ENCODE measurements at places on chromosomes 2 and 18.

GRCh38 chr2:236745420-236746210, 176.0 kb downstream of the ACKR3 start:
- DNase-seq: no peak

DNA sequence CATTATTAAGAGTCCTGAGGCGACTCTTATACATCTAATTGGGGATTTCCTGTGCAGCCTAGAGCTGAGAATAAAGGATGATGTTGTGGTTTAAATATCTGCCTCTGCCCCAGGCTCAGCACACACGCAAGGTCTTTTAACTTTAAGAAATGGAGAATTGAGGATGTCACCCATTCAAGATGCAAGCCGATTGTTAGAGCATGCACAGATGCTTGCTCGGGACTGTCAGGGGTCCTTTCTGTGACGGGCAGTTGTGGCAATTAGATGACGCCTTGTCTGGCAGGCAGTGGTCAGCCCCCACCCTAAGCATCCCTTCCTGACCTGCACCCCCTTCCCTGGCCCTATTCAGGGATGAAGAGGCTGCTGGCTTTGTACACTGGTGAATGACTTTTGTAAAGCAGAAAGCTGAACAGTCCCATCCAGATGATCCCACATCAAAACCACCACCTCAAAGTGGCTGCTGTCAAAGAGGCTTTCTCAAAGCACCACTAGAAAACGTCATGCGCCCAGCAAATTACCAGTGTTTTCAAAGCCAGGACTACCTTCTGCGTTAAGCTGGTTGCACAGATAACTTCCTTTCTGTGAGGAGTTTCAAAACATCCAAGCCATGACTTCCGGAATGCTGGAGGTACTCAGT, 23.7 kb downstream of the FAM178B start:
- DNase-seq: peak; percentile 53

- no peak for DNase-seq
These were observed 75.1 kb downstream of the CTAGE1 start for GRCh38 chr18:22342625-22343024.

GRCh38 chr2:98463081-98463481, 18.4 kb downstream of the INPP4A start:
- DNase-seq: no peak

- no peak for DNase-seq
These were observed 627.1 kb upstream of the SLC8A1 start for GRCh38 chr2:41079011-41079410.

DNA sequence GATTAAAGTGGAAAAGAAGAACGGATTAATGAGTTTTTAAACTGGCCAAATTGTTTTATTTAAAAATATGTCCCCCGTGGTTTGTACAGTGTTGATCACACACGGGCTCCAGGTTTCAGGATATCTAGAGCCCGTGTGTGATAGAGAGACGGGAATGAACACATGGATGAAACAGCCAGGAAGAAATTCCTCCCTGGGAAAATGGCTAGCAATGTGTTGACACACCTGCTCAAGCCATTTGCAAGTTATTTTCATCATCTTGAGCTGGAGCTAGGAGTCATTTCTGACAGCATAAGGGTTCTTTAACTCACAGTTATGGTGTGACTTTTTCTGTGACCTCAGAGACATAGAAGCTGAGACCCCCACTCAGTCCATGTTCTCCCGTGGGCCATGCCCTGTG, 81.6 kb downstream of the LRRFIP1 start:
- DNase-seq: no peak

- no peak for DNase-seq
These were observed 85.6 kb downstream of the CD8B2 start for GRCh38 chr2:106572541-106573450.

DNA sequence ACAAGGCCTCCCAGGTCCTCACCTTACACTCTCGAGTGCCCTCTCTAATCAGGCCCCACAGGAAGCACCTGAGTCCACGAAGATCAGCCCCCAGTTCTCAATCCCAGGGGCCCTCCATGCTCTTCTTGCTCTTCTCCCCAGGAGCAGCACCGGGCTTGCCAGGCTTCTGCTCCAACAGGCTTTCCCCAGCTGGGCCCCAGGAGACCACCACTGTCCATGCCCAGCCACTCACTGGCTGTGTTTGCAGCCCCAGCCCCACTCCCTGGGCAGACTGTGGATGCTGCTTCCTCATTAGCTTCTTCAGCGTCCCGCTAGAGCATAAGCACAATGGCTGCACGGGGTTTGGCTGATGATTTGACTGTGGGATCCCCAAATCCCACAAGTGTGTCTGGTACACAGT, 781.9 kb downstream of the GALR1 start:
- no peak for DNase-seq

GRCh38 chr2:137190411-137191195, 425.3 kb downstream of the THSD7B start:
- DNase-seq: no peak

GRCh38 chr2:151071382-151071781, 190.3 kb downstream of the RBM43 start:
- no peak for DNase-seq

GRCh38 chr2:239394346-239394945, 6.4 kb downstream of the HDAC4 start:
- no peak for DNase-seq

DNA sequence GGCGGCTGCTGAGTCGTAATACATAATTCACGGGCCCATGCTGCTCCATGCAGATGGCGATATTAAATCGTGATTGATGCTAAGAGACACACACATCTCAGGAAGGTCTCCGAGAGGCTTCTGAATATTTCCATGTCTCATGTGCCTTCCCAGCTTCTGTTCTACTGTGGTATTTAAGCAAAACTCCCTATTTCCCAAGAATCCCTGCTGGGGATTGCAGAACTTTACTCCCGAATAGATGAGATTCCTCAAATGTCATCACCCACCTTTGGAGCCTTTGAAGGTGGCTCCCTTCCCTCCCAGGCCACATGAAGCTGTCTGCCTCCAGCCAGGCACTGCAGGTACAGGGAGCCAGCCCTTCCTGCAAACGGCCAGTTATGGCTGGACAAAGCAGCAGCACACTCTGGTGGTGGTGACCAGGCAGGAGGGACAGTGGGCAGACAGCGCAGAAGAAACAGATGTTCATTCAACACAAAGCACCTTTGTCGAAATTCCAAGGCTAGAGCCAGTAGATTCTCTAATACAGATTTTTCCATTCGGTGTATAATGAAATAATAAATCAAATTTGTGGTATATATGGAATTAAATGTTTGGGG, 14.1 kb downstream of the NRP2 start:
- no peak for DNase-seq

- no peak for DNase-seq
These were observed 349.6 kb downstream of the ARL6IP6 start for GRCh38 chr2:153068052-153068451.

DNA sequence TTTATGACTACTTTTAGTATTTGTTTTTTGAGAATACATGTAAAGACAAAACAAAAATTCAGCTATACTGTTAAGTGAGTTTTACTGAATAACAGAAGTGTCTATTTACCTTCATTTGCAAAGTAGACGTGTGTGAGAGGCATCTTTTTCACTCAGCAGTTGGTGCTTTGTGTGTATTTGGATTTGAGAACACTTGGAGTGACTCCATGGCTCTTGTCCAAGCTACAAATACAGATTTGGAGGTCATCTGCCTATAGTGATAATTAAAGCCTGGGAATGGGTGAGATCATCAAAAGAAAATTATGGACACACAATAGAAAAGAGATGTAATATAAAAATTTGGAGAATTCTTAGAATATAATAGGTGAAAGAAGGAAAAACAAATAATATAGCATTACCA, 6.2 kb downstream of the NAB1 start:
- DNase-seq: no peak

DNA sequence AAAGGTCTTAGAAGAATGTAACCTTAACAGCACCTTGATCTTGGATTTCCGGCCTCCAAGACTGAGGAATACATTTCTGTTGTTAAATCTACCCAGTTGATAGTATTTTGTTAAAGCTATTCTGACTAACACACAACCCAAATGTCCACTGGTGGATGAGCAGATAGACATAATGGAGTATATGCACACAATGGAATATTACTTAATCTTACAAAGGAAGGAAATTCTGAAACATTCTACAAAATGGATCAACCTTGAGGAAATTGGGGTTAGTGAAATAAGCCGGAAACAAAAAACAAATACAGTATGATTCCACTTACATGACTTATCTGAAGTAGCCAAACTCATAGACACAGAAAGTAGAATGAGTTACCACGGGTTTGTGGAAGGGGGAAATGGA, 168.7 kb downstream of the ZNF804A start:
- peak; percentile 28 for DNase-seq

DNA sequence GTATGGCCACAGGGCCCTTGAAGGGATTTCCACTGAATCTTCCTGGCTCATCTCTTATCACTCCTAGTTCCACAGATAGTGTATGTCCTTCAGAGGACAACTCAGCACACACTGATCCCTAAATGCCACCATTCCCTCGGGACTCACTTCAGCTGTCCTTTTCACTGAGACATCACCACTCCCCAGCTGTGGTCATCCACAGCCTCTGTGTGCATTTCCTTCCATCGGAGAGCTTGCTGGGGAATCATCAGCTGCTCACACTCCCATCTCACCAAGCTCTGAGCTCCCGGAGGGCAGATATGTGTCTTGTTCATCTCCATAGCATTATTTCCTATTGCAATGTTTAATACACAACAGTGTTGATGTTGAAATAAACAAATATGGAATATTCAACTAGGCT, 759.5 kb downstream of the RNF144A start:
- no peak for DNase-seq

- DNase-seq: no peak
These were observed 20.5 kb downstream of the GPR35 start for GRCh38 chr2:240645801-240646175.

DNA sequence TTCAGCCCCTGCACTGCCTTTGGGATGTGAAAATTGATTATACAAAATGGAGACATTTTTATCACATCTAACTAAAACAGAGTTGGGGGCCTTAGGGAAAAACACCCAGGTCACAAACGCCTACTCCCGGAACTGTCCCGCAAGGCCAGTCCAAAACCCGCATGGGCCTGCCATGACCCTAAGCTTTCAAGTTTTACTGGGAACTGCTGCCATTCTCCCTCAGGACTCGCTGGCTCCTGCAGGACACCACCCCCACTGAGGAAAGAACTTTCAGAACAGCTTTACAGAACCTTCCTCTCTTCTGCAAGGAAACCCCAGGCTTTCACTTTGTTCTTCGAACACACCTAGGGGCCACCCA, 320.4 kb upstream of the HS6ST1 start:
- no peak for DNase-seq

DNA sequence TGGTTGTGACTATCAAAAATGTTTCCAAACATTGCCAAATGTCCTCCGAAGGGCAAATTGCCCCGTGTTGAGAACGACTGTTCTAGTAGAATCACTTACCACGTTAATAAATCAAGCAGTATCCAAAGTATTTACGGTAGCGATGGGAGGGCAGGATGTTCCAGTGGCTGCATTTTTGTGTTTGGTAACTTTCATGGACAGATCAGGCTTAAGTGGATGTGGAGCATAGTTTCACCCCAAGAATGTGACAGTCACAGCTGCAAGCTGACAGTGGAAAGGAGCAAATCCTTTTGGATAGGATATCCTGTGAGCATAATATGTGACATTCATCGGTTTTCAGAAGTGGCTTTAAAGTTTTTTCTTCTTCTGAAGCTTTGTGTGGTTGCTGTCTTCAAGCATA, 46.3 kb upstream of the DARS1 start:
- no peak for DNase-seq

DNA sequence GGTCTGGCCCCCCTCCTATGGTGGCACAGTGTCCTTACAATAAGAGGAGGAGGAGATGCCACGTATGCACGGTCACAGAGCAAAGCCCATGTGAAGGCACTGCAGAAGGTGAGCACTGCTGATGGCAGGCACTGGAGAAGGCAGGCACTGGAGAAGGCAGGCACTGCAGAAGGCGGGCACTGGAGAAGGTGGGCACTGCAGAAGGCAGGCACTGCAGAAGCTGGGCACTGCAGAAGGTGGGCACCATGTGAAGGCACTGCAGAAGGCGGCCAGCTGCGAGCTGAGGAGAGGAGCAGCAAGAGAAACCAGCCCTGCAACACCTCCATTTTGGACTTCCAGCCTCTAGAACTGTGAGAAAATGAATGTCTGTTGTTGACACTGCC, 46.3 kb downstream of the MEX3C start:
- no peak for DNase-seq

- DNase-seq: no peak
These were observed 70.5 kb upstream of the TTC39C start for GRCh38 chr18:23943903-23944624.

- no peak for DNase-seq
These were observed 98.2 kb upstream of the PMAIP1 start for GRCh38 chr18:59801576-59801975.

Measured in MV-4-11 (cell line).